Cortex of kidney (tissue), 1 donor: ENCODE measurements at places on chromosomes 12 and 14.

DNA sequence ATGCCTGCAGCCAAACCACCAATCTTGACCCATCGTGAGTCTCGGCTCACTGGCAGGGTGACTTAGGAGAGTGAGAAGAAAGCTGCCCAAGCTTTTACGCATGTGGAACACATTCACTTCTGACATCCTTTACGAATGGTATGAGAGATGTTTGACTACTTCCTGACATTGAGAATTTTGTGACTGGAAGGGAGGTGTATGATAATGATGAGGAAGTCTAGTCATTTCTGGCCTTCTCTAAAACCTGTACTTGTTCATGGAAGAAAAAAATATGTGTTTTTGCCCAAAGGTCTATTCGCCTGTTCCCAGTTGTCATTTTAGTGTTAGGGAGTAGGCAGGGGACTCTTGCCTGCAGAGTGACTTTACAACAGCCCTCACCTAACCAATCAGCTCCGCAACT lies 227.2 kb upstream of the ATP2B1 start:
- DNase-seq, result no peak

DNA sequence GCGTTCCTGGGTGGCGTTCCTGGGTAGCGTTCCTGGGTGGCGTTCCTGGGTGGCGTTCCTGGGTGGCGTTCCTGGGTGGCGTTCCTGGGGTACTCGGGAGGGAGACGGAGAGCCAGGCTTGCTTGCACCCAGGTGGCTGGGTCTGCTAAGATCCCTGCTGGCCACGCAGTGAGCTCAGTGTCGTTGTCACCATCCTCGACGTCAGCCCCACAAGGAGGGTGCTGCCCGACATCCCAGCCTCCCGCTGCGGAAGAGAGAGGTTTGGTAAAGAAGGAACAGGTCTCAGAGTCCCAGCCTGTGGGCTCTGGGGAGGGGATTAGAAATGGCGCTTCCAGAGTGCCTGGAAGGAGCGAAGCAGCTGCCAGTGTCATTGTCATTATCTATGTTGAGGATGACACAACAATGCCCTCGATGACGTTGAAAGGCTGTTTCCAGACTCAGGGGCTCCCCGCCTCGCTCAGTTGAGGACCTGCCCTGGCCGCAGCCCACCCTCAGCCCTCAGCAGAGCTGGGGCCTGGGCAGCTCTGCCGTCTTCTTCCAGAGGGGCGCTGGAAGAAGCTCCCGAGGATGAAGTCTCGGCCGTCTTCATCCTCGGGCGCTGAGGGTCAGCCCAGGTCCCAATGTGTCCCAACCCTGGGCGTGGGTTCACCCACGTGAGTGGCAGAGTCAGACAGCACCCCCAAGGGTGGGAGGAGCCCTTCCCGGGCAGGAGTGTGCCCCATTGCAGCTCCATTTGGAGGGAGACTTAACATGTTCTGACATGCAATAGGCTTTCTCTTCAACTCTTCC lies 328.8 kb downstream of the ADGRD1 start:
- DNase-seq, result no peak

- no peak for DNase-seq
Measured at GRCh38 chr12:29286081-29286790, 94.7 kb downstream of the ERGIC2 start.

- DNase-seq, result no peak
Measured at GRCh38 chr12:3833670-3834310, 39.4 kb downstream of the PARP11 start.

DNA sequence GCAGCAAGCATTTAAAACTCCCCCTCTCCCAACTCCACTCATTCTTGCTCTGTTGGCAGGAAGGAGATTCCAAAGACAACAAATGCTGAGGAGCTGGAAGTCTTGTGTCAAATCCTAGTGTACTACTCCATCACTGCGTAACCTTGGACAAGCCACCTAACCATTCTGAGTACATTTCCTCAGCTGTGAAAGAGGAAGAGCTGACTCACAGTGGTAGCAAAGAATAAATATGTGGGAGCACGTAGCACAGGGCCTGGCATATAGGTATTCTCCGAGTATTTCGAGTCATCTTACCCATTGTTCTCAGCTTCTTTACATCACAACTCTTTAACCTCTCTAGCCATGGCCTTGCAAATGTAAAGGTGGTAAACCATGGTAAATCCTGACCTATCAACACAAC lies 28.7 kb downstream of the EGLN3 start:
- DNase-seq, result no peak

- DNase-seq, result no peak
Measured at GRCh38 chr14:83757916-83758315, 1772.0 kb upstream of the FLRT2 start.

DNA sequence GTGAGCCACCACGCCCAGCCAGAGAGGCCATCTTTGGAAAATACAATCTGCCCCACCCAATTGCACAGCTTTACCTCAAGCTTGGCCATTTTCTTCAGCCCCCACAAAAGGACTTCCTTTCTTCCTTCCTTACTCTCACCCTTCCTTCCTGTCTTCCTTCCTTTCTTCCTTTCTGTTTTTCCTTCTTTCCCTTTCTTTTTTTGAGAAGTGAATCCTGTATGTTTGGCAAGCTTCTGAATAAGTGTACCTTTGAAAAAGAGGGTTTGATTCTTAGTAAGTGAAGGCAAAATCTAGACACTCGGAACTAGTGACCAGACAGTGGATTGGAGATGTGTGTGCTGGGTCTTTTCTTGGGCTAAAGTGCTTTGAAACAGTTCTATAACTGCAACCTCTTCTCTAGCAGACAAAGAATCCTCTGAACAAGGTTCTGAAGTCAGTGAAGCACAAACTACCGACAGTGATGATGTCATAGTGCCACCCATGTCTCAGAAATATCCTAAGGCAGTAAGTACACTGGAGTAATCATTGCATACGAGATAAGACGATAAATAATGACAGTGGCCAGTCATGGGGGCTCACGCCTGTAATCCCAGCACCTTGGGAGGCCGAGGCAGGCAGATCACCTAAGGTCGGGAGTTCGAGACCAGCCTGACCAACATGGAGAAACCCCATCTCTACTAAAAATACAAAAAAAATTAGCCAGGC lies 49.5 kb downstream of the SUPT16H start:
- no peak for DNase-seq

DNA sequence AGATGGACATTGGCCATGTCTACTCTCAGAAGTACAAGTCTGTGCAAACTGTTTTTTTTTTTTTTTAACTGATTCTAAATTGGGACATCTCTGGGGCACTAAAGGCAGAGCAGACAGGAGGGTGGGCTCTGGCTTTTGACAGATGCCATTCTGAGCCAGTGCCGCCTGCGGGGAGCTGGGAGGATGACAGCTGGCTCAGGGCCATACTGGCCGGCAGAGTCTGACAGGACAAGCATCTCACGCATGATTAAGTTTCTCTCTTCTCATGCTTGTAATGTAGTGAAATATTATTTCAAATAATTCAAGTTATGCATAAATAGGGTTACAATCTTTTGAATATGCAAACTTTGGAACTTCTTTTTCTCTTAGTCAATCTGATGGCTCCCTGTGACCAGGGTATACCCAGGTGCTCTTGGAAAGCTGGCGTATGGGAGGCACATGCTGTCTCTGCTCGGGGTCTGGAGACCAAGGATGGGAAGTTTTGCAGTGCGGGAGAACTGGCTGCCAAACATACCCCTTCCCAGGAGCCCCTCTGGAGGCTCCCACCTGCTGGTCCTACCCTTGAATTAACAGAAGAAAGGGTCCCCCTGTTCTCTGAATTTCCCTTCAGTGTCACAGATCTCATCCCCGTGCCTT lies 7.6 kb downstream of the CDCA4 start:
- DNase-seq, result no peak

DNA sequence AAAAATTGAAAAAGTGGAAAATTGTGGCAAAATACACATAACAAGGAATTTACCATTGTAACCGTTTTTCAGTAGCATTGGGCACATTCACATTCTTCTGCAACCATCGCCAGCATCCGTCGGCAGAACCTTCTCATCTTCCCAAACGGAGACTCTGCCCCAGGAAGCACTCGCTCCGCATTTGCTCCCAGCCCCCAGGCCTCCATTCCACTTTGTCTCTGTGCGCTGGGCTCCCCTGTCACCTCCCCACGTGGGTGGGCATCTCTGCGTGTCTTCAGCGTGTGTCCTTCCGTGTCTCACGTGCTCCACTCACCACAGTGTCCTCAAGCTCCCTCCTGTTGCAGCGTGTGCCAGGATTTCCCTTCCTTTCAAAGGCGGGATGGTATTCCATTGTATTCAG lies 9.9 kb downstream of the GPR132 start:
- DNase-seq, result no peak

GRCh38 chr12:75366629-75367028 lies 24.3 kb upstream of the GLIPR1L2 start:
- no peak for DNase-seq

DNA sequence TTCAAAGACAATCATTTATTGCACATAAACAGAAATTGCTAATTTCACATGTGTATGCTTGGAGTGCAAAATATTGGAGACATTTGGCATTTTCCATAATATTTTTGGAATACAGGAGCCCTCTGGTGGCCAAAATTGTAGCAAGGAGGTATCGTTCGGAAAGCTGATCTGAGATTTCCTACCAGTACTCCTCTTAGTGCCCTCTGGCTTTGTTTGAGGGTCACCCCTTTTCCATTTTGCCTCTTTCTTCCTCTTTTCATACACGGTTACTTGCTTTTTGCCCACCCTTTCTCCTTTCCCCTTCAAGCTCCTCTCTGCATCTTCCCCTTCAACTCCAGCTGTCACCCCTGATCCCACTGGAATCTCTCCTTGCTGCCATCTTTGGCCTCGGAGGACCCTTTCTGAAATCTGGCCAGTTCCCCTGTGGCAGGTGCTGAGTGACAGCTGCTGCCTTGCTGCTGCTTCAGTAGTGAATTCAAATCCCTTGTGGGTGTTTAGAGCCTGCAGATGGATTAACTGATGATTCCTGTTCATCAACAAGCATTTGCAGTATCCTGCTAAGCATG lies 164.6 kb upstream of the PARP11 start:
- DNase-seq, result no peak

DNA sequence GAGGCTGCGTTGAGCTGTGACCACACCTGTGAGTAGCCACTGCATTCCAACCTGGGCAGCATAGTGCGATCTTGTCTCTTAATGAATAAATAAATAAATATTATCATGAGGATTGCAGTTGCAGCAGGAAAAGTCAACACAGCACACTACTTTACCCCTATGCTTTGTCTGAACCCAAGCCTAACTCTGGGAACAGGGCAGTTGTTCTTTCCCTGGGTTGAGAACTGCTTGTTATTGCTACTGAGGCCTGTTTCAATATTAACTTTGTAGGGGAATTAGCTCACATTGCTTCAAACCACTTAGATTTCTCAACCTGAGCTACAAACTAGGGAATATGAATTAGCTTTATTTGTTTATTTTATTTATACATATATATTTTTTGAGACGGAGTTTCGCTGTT lies 102.5 kb downstream of the SCN8A start:
- no peak for DNase-seq

DNA sequence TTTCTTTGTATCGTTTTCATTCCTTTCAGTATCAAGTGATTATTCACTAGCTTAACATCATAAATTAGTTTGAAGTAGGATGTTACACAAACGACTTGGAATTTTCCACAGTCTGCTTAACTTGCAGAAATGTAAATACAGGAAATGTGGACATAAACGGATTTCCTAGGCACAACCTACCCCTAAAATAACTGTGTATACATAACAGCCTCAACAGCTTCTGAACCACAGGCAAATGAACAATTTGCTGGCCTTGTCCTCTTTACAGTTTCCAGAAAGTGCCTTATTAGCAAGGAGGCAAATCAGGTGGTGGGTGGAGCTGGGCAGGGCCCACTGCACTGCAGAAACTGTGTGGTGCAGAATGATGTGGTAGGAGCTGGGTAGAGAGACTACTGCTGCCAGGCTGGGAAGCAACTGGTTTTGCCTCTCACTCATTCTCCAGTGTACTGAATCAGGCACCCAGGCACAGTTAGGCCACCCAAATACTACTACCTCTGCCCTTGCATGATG lies 14.1 kb downstream of the DRAM1 start:
- DNase-seq, result no peak

GRCh38 chr12:131872154-131873051 lies 22.0 kb upstream of the ULK1 start:
- no peak for DNase-seq

DNA sequence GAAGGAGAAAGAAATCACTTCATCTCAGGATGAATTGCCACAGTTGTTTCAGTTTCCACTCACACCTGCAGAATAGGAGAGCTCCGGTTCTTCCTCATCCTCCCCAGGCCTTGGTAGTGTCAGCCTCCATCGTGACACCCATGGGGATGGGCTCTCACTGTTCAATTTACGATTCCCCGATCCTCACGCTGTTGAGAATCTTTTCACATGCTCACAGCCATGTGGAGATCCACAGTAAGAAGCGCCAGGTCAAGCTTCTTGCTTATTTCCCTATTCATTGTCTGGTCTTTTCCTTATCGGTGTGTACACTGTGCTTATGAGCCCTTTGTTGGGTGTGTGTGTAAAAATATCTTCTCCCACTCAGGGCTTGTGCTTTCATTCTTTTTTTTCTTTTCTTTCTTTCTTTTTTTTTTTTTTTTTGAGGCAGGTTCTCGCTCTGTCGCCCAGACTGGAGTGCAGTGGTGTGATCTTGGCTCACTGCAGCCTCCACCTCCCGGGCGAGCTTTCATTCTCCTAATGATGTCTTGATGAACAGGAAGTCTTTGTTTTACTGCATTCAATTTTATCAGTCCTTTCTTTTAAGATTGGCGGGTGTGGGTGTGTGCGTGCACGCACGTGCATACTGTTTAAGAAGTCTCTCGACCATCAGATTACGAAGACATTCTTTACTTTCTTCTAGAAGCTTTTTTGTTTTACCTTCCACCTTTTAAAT lies 21.5 kb downstream of the RIN3 start:
- DNase-seq, result no peak

DNA sequence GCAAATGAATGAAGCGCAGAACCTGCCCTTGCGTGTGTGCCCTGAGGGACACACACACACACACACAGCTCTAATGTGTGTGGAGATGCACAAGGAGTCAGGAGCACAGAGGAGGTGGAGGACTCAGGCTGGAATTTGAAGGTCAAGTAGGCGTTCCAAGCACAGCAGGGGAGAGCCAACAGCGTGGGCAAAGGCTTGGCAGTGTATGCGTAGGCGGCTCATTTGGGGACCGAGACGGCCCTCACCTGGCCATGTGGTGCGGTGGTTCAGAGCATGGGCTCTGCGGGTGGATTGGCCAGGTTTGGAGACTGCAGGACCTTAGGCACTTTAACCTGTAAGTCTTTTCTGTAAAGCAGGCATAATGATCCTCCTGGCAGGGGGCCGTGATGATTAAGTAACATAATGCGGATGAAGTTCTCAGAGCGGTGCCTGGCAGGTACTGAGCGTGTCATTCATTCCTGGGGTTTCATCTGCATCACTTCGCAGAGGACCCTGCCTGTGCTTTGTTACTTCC lies 69.5 kb upstream of the SLC24A4 start:
- no peak for DNase-seq

- no peak for DNase-seq
Measured at GRCh38 chr12:19894803-19895202, 455.5 kb downstream of the AEBP2 start.

GRCh38 chr12:107145397-107145796 lies 52.0 kb upstream of the CRY1 start:
- DNase-seq, result no peak
